HCEC 1CT (cell line): ENCODE measurements at places on chromosomes 4 and X.

GRCh38 chrX:56764975-56765791 is 36.1 kb downstream of the NBDY start:
- DNase-seq: no peak

GRCh38 chrX:133056341-133056740 is 40.6 kb downstream of the USP26 start:
- no peak for DNase-seq

- DNase-seq: no peak
Measured at GRCh38 chr4:56701644-56702043, 20.5 kb upstream of the HOPX start.

GRCh38 chr4:2862528-2862927 is 18.9 kb downstream of the ADD1 start:
- DNase-seq: peak; percentile 7

GRCh38 chrX:17372052-17372451 is 2.9 kb upstream of the NHS start:
- no peak for DNase-seq

GRCh38 chr4:113618205-113618604 is 143.3 kb downstream of the CAMK2D start:
- no peak for DNase-seq

GRCh38 chr4:123876143-123876542 is 479.5 kb downstream of the SPRY1 start:
- no peak for DNase-seq

DNA sequence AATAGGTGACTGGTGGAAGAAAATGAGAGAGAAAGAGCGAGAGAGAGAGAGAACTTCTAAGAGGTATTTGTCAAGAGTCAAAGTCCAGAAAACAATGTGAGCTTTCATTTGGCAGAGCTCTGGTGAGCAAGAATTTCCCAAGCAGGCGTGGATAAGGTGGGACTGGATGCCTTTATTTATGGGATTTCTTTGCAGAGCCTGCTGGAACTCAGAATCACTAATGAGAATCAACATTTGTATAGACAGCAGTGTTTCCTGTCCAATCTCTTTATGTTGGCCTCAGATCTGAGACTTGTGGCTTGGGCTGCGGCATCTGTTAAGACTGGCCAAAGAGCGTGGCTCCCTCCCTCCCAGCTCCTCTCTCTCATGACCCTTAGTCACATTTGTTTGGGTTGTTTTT is 67.9 kb upstream of the TBL1X start:
- no peak for DNase-seq

- DNase-seq: peak; percentile 34
Measured at GRCh38 chrX:56726605-56727004, 2.4 kb upstream of the NBDY start.

GRCh38 chr4:55051532-55051931 is 73.9 kb downstream of the KDR start:
- no peak for DNase-seq

DNA sequence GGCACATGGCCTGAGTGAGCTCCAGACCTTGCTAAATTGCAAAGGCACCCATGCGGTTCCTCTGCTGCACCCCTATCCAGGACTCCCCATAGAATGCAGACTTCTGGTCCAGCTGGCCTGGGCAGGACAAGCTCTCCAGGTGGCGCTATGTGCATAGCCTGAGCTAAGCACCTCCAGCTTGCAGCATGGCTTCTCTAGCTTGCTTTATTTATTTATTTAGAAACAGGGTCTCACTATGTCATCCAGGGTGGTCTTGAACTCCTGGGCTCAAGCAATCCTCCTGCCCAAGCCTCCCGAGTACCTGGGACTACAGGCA is 5.5 kb upstream of the WFS1 start:
- DNase-seq: peak; percentile 36
